Activated CD4-positive, alpha-beta T cell treated with anti-CD3 and anti-CD28 coated beads, Interleukin-2, amount 10 ng/mL, durations not matched to agents 7 days and 5 days (primary cell): ENCODE measurements at places on chromosomes 11 and 22. TPM values are rescaled to one million over a fixed set of nuclear protein-coding genes. Genes with fewer than 3 reads are reported as not detected.

- H3K4me3 ChIP-seq: no peak overlapping the region
- no peak overlapping the region for H3K27ac ChIP-seq
- H3K27me3 ChIP-seq: peaks cover 27% of the 10 kb centered on the region
Measured at GRCh38 chr11:13238879-13239514, 38.6 kb upstream of the BMAL1 start.

DNA sequence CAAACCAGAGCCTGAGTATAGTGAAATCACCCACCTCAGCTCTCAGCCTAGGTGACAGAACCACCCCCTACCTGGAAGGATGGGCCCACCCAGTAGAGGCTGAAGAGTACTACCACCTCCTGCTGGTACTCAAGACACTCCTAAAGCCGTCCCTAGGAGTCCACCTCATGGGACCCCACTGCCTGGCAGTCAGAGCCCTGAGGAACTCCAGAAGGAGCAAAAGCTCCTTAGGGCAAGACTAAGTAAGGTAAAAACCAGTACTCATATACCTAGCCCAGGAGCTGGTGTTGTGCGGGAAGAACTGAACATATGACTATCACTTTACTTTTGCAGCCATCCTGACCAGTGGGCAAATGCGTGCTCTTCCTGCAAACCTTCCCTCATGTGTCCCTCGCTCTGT, 36.3 kb downstream of the HIRA start:
- DNase-seq: no peak
- H3K27me3 ChIP-seq: no peaks in the 10 kb centered on the region
- no peak overlapping the region for H3K4me3 ChIP-seq
- H3K4me1 ChIP-seq: peaks cover 6% of the 10 kb centered on the region

GRCh38 chr22:44037519-44038375, 13.6 kb downstream of the PARVB start:
- peaks cover 20% of the 10 kb centered on the region for H3K4me1 ChIP-seq
- H3K27ac ChIP-seq: no peak overlapping the region
- H3K4me3 ChIP-seq: no peak overlapping the region

The HORMAD2 gene
- not detected for total RNA-seq

GRCh38 chr11:1998861-1999260, 1.2 kb upstream of the H19 start:
- DNase-seq: no peak
- H3K27me3 ChIP-seq: no peaks in the 10 kb centered on the region
- H3K27ac ChIP-seq: no peak overlapping the region
- H3K4me3 ChIP-seq: no peak overlapping the region

DNA sequence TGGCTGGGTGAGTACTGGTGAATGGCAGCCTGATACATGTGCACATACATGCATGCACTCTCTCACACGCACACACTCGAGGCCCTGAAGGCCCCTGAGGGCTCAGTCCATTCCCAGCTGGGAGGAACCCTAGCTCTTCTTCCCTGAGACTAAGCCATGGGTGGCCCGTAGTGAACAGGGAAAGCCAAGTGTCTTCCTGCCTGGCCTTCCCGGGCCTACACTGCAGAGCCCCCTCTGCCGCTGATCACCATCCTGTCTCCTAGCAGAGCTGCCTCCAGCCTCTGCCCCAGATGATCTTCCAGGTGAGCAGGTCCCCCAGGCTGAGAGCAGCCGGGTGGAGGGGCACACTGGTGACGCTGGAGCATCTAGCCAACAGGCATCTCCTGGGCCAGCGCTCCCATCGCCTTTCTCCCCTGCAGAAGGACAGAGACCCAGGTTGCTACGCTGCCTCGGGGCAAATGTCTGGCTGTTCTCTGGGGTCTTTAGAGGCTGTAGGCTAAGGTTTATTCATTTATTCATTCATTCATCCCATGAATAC, 57.3 kb downstream of the CD82 start:
- H3K27ac ChIP-seq: no peak overlapping the region
- H3K36me3 ChIP-seq: peaks cover 6% of the 10 kb centered on the region
- DNase-seq: peak; percentile 4
- H3K4me3 ChIP-seq: no peak overlapping the region
- H3K4me1 ChIP-seq: peaks cover 18% of the 10 kb centered on the region

DNA sequence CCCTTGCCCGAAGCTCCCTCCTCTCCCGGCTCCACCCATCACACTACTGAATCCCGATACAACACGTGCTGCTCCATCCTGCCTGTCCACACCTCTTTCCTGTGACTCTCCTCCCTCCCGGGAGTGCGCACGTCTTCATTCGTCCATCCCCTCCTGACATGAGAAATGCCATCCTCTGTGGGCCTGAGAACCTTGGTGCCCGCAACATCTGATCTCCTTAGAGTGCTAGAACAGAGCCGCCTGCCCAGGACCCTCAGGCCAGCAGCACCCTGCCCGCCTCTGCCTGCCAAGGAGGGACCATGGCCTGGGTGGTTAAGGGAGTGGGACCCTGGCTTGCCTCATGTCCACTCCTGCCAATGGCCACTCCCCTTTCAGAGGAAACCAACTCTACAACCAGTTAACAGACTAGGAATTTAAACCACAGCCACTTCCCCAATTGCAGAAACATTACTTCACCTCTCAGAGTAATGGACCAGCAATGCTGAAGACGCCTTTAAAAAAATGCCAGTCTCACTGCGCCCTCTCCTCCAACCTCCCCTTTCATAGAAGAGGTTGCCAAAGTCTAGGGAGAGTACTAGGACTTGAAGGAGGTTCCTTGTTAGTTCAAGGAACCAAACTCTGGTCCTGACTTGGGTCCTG, 466.3 kb downstream of the OPCML start:
- no peak overlapping the region for H3K27ac ChIP-seq
- H3K4me3 ChIP-seq: no peak overlapping the region
- H3K4me1 ChIP-seq: peaks cover 9% of the 10 kb centered on the region
- DNase-seq: no peak
- peaks cover 23% of the 10 kb centered on the region for H3K27me3 ChIP-seq

DNA sequence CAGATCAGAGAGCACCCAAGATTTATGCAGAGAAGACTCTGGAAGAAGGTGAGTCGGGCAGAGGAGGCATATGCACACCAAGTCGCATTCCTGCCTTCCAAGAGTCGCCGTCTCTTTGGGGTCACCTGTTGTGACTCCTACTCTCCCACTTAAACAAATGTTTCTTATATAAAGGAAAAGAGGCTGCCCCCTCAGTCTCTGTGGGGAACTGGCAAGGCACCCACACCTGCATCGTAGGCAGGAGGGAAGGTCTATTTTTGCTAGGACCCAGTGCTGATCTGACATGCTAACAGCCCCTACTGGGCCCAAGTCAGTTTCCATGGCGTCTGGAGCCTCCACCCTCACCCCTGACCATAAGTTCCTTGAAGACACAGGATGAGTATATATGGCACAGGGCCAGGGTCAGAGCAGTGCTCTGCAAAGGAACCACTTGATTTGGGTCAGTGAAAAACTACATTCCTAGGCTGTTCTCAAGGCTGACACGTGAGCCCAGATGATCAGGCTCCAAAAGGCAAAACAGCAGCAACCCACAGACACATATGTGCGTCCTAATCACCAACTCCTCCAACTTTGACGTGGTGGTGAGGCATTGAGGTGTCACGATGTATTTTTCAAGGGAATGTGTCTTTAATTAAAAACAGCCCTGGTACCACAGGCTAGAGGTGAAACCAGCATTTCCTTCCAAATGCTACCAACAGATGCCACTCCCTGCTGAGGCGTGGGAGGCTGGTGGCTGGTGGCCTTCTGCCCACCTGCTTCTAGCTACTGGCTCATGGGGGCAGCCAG, 55.6 kb upstream of the CSNK2A3 start:
- H3K4me3 ChIP-seq: no peak overlapping the region
- H3K4me1 ChIP-seq: no peaks in the 10 kb centered on the region
- no peaks in the 10 kb centered on the region for H3K27me3 ChIP-seq
- H3K27ac ChIP-seq: no peak overlapping the region
- no peak for DNase-seq
- H3K36me3 ChIP-seq: no peaks in the 10 kb centered on the region

DNA sequence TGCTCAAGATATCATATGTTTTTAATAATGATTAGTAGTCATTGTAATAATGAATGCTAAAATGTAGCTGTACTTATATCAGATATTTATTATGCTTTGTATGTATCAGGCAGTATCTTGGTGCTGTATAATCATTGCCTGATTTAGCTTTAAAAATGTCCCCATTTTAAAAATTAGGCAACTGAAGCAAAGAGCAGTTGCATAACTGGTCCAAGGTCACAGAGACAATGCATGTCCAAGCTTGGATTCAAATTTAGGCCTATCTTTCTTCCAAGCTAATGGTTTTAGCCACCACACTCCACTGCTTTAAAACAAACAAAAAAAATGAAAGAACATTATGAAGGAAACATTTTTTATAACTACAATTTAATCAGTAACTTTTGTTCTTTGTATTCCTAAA, 725.8 kb upstream of the RAG2 start:
- DNase-seq: no peak
- H3K4me1 ChIP-seq: no peaks in the 10 kb centered on the region
- H3K27ac ChIP-seq: no peak overlapping the region
- H3K27me3 ChIP-seq: no peaks in the 10 kb centered on the region
- no peak overlapping the region for H3K4me3 ChIP-seq

The OR52N2 gene
- total RNA-seq: not detected

DNA sequence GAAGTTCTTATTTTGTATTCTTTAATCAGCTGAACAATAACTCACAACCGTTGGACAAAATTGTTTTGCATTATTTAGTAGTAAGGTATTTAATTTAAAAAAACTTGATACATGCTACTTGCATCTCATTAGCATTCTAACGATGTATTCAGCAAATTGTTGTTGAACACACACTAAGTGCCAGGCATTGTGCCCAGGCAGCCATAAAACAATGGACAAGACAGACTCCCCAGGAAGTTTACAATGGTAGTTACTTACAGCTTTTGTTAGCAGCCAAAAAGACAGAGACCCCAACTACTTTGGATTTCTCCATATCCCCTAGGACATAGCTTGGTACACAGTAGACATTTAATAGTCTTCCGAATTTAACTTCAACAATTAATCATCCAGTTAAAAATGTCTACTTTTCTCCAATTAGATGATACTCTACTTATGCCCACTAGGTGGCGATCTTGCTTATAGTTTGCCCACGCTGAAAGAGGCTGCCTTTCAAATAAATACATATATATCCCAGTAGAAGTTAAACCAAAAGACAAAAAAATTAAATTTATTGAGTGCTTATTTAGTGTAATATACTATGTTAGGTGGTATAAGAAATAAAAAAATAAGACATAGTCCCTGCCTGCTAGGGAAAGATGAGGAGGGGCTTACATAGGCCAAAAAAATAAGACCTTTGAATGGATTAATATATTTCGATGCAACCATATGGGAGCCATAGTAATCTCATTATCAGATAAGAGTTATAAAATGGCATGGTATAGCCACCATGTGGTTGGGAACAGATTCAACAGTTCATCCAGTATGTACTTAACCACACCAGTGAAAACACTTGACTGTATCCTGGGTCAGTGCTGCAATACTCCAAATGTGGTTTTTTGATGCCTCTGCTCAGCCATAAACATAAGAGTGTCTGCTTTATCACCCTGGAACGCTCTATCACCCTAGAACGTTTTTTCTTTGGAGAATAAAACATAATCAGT, 2.0 kb upstream of the FJX1 start:
- no peaks in the 10 kb centered on the region for H3K36me3 ChIP-seq
- H3K4me1 ChIP-seq: peaks cover 9% of the 10 kb centered on the region
- DNase-seq: peak; percentile 51
- peaks cover 42% of the 10 kb centered on the region for H3K27me3 ChIP-seq

GRCh38 chr11:73192272-73192671, 25.8 kb upstream of the P2RY2 start:
- DNase-seq: no peak
- peaks cover 1% of the 10 kb centered on the region for H3K4me1 ChIP-seq
- H3K27ac ChIP-seq: no peak overlapping the region
- no peaks in the 10 kb centered on the region for H3K36me3 ChIP-seq
- no peak overlapping the region for H3K4me3 ChIP-seq

DNA sequence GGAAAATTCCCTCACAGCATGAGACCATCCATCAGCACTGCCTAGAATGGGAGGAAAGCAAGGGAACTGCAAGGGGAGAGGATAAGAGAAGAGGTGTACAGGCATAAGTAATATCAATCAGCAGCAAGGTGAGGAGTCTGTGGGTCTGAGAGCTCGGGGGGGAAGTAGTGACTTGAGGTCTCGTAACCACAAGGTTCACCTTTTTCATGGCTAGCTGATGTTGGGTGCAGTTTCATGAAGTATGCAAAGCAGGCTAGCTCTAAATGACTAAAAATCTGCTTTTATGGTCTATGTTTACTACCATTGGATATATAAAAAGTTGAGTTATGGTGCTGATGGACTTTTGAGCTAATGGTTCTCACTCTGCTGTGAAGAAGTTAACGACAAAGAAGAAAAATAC, 35.8 kb downstream of the OR4C6 start:
- H3K36me3 ChIP-seq: no peaks in the 10 kb centered on the region
- no peak overlapping the region for H3K4me3 ChIP-seq
- H3K27me3 ChIP-seq: no peaks in the 10 kb centered on the region
